ENCODE measurements at places on chromosomes 1 and 21.

DNA sequence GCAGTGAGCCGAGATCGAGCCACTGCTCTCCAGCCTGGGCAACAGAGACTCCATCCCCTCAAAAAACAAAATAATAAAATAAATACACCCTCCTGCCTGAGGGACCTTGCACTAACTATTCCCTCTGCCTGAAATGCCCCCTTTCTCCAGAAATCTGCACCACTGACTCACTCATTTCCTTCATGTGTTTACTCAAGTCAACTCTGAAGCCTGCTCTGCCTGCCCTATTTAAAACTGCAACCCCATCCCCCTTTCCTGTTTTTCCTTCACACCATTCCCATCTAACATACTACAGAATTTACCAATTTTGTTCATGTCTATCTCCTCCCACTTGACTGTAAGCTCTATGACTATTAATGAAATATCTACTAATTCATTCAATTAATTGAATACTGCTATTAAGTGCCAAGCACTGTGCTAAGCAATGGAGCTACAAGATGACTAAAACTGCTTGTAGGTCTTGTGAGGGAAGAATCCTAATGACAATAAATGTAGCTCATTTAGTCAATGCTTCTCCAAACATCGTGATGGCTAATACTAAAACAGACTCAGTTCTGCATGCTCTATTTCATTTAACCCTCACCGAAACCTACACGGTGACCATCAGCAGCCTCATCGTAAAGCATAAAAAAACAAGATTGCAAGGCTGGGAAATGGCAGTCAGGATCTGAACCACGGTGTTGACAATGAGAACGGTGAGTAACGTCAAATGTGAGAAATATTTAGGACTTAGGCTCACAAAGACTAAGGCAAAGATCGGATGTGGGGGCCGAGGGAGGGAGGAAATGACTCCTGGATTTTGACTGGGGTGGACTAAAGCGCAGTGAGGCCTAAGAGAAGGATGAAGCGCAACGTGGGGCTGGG is 749 bp upstream of the TMEM39B start:
- DNase-seq, result no peak

DNA sequence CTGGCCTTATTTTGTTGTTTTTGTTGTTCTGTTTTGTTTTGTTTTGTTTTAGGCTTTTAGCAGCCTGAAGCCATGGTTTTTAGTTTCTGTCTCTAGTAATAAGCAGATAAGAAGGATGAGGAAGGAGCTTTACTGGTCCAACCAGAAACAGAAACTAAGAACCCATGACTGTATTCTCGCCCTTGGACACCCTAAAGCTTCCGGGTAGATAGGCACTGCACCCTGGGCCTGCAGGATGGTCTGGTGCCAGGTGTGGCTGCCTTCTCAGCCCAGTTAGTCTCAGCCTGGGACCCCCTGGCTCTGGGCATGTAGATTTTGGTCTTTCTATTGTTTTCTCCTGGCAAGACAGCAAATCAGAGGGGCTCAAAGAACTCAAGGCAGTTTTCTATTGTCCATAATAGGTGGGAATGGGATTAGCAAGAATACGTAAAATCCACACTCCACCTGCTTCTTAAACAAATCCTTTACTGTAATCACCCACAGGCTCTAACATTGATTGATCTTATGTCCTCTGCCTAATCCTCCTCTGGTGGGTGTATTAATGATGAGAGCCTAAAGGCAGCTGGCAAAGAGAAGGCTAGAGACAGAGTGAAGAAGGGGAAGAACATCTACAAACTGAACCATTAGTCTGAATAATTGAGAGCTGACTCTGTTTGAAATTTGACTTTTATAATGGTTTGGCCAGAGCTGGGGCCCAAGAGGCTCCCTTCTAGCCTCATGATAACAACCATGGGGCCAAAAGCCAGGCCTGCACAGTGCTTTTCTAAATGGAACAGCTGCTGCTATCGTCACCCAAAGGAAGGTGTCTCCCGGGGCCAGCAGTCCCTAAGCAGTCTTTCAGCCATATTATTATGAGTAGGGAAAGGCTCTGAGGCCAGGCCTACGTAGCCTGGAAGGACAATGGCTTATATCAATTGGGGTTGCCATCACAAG is 106.8 kb upstream of the ATP1A1 start:
- no peak for DNase-seq

DNA sequence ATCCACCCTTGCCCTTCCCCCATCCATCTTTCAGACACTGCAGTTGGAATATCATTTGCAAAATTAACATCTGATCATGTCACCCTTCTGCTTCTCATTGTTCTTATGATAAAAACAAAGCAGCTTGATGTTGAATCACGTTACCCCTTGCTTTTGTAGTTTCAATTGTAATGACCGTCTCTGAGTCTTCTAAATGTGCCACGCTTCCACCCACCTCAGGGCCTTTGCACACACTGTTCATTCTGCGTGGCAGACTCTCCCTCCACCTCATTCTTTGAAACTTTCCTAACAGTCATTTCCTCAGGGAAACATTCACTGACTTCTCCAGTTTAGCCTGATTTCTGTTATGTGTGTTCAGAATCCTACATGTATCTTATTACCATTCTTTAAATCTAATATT is 143.6 kb upstream of the LMO4 start:
- no peak for DNase-seq

DNA sequence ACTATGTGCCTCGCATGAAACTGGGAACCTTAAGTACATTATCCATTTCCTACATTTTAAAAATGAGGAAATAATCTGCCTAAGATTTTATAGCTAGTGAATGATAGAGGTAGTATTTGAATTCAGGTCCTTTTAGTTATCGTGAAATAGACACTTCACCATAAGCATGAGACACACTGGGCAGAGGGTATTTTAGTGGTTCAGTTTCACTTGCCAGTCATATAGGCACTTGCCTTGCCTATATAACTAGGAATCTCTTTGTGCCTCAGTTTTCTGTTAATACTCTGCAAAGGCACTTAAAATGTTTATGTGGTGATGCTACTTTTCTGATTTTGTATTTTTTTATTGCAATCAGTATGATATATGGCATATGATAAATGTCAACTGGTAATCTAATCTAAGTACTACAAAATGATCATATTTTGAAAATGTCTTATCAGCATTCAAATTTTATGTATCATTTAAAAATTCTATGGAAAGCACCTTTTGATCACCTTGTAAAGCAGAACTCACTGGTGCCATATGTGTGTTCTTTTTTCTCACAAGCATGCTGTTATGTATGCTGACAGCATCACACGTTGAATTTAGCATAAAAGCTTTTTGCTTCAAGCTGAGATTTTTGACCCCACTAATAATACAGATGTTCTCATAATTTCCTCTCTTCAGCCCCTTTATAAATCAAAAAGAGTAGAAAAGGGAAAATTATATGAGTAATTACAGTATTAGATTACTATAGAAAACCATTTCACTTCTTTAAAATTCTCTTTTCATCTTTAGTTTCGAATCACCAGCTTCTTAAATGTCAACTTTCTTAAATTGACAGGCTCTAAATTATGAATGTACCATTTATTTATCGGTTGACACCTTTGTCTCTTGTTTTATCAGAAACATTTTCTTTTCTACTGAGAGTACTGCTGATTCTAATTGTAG is 52.6 kb downstream of the RPS6KC1 start:
- no peak for DNase-seq

- DNase-seq, result no peak
Observed at GRCh38 chr1:62314454-62315350, 4.5 kb downstream of the KANK4 start.

DNA sequence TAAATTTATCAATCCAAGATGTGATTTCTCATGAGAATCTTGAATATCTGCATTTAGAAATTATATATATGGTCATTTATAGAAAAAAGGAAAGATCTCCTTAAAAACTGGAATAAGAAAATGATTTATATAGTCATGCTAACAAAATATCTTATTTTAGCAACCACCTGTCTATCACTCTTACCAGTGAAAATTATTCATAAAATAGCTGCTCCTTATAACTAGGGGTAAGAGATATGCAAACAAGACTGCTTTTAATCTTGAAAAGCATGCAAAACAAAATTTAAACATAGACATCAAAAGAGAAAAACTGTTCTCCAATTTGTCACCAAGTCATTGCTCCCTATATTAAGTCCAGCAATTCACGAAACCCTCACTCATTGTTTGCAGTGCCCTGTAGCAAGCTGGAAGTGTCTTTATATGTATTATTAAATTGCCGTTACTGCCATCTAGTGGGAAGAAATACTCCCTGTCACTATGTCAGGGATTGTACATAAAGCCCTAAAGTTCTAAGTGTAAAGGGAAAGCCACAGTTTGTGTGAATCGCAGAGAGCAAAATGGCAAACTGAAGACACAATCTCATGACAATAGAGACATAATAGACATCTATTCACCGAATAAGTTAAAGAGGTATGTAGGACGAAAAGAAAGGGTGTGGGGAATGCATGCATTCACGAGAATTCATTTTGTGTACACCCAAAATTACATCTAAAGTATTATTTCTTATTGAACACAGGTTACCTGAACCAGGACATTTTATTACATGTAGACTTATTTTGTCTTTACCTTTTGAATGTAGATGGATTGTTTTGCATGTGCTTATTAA is 600.5 kb downstream of the USP25 start:
- no peak for DNase-seq

GRCh38 chr1:97893844-97894243 is 27.0 kb downstream of the DPYD start:
- DNase-seq, result no peak

- no peak for DNase-seq
Observed at GRCh38 chr1:150793221-150793620, 14.8 kb downstream of the CTSK start.

DNA sequence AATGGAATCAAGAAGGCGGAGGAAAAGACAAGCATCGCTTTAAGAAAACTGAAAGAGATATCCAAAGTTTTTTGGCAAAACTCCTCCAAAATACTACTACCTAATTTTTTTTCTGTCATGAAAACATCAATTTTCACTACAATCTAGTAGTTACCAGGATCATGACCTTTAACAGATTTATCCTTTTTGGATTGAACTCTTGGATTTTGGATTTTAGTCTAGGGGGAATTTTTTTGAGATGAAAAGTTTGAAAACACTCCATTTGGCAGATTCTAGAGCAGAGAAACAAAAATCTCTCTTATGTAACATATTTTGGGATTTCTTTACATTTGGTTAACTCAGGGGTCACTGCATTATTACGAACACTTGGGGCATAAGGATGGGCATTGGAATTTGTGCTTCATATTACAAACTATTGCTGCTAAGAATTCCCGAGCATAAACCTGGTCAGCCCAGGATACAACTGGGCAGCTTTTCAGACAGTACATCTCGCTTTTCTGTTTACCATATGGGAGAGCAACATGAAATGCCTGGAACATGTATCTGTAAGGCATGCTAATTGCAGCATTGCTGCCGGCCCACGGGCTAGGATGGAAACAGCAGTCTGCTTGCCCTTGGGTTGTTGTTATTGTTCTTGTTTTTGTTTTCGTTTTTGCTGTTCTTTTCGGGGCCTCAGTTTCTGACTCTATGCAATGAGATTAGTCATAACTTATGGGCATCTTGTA is 264.3 kb downstream of the RHOU start:
- no peak for DNase-seq

GRCh38 chr1:177392336-177392735 is 221.6 kb downstream of the BRINP2 start:
- no peak for DNase-seq

DNA sequence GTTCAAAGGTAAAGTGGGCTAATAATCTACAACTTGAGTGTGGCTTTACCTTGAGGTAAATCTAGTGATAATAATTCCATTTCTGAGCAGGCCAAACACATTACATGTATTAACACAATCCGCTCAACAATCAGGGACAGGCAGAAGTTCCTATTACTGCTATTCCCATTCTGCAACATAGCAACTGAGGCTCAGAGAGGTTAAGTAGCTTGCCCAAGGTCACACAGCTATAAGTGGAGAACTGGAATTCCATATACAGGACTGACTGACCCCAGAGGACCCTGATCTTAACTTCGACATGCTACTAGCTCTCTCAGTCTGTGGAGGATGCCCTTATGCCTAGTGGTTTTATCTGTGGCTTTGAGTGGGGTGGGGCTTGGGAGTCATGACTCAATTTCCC is 110.1 kb downstream of the TRABD2B start:
- DNase-seq, result no peak

- no peak for DNase-seq
Observed at GRCh38 chr1:91427741-91428140, 23.1 kb upstream of the HFM1 start.

- no peak for DNase-seq
Observed at GRCh38 chr1:161111117-161111516, 6.7 kb downstream of the PFDN2 start.

- DNase-seq, result no peak
Observed at GRCh38 chr1:39272027-39272797, 67.7 kb downstream of the MACF1 start.

DNA sequence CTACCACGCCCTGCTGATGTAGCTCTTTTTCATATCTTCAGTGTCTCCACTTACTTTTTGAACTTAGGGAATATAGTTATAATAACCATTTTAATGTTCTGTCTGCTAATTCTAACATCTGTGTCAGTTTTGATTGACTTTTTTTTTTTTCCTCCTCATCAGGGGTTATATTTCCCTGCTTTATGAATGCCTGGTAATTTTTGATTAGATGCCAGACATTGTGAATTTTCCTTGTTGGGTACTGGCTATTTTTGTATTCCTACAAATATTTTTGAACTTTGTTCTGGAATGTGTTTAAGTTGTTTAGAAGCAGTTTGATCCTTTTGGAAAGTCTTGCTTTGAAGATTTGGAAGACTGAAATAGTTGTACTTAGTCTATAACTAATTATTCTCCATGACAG is 82.1 kb downstream of the ROR1 start:
- no peak for DNase-seq

DNA sequence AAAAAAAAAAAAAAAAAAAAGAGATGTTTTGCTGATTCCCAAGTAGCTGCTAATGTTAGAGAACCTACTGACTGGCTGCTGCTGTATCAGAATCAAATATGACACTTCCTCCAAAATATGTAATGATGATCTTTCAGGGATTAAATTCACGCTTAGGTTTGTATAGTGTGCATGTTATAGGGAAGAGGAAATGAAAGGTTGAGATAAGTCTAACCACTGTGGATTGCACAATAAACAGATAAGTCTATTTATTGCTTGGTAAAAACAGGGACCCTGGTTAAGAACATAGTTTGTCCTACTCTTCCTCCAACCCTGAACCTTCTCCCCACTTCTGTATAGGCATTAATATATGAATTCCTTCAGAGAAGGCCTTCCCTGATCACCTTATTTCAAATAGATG is 13.2 kb downstream of the RC3H1 start:
- no peak for DNase-seq

DNA sequence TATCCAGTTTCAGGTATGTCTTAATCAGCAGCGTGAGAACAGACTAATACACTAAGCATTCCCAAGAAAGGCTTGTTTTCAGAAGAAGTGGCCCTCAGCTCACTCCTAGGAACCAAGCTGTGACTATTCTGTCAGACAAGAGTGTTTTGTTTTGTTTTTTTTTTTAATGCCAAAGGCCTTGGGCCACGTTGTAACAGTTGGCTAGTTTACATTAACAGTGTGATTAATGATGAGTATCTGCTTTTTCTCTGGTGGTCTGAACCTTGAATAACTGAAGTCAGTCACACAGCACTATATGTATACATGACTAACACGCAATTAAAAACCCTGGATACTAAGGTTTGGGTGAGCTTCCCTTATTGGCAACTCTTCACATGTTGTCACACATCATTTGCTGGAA is 21.9 kb downstream of the DPYD start:
- no peak for DNase-seq

- DNase-seq, result no peak
Observed at GRCh38 chr1:150262388-150263320, 5.1 kb downstream of the CA14 start.

Measured in effector CD4-positive, alpha-beta T cell (primary cell).